Posterior cingulate gyrus (tissue), 11 donors: ENCODE measurements at places on chromosomes 3 and 15.

DNA sequence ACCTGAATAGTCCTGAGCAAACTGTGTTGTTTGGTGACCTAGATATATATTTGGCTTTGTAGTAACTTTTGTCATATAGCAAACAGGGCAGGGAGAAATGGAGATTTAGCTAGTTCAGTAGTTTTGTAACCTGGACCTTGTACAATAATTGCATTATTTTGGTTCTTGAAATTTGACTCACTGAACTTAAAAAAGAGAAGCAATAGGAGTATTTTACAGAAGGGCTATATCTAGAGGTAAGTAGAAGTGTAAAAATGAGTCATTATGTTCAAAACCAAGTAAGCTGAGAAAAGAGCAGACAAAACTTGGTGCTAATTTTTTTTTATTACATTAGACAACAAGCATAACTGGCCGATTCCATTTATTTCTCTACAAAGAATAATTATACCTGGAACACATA lies 505.4 kb downstream of the ZIC1 start:
- no peak for DNase-seq

DNA sequence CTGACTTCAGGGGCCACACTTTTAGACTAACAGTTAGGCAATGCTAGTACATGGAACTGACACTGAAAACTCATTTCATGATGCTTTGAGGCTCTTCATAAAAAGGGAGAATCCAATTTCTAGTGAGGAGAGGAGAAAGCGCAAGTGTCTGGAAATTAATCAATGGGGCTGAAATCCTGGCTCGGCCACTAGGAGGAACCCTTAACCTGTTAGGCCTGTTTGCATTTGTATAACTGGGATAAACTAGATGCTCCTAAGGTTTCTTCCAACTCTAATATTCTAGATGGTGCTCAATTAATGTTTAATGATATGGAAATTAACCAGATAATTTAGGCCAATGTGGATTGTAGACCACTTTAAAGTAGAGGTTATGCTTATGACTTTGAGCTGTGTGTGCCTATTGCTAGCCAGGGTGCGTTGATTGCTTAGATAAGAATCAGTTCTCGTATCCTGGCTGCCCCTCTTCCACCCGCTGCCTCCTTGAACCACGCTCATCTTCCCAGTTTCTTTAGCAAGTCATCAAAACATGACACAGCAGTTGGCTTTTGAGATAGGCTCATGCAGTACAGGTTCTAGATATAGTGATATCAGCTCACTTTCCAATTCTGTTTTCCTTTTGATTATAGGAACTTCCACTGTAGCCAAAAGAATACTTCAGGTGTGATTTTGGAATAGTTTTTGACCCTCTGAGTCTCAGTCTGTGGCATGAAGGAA lies 16.8 kb upstream of the CRBN start:
- DNase-seq, result no peak

DNA sequence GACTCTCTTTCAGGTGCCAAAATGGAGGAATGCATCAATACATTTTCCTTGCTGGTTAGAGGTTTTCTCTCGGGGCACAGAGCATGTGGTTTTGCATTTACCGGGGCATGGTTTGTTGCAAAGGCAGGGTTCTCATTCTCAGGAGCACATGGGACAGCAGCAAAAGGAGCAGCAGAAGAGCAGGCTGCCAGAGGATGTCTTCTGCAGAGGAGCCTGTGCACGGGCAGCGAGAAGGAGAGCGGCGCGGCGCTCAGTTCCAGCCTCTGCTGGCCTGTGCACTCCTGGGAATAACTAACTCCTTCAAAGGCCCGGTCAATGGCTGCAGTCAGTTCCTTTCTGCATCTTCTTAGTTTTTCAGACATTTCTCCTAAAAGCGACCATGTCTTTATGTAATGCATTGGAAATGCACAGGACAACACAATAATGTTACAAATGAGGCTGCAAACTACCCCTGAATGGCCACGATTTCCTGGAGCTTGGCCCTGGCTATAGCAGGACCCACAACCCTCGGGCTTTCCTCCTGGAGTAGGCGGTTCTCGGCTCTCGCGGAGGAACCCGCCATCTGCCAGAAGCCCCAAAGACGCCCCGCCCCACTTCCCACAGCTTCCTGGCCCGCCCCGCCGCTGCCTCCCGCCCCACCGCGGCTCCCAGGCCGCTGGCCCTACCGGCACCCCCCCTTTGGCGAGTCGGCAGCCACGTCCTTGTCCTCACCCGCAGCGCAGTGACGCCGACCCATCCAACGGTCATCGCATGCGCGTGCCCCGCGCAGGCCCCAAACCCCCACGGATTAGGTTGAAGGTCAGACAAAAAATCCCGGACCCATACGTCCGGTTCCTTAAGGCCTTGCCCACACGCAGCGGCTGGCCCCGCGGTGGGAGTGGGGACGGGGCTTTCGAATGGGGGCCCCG lies at the start of gene C3orf62:
Gene C3orf62, minus strand, starts transcription at position 758 of the 908 bp plus-strand sequence. Its CDS starts 360 bp downstream, at position 398.
- DNase-seq, result peak; percentile 83

GRCh38 chr3:156376199-156376598 lies 178.7 kb downstream of the SSR3 start:
- DNase-seq, result no peak

- DNase-seq, result no peak
These were observed 64.7 kb upstream of the PROK2 start for GRCh38 chr3:71849681-71850080.

DNA sequence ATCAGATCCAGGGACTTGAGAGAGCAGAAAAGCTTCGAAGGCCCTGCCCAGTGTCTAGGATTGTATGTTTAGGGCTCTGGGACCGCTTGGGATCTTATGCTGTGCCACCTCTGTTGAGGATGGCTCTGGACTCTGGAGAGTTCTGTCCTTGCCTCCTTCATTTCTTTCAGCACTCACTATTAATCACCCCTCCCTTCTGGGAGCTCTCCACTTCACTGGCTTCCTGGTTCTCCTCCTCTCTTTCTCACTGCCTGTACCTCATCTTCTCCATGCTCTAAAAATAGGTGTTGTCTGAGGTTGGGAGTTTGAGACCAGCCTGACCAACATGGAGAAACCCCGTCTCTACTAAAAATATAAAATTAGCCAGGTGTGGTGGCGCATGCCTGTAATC lies 17.3 kb downstream of the MAPKBP1 start:
- DNase-seq, result no peak

DNA sequence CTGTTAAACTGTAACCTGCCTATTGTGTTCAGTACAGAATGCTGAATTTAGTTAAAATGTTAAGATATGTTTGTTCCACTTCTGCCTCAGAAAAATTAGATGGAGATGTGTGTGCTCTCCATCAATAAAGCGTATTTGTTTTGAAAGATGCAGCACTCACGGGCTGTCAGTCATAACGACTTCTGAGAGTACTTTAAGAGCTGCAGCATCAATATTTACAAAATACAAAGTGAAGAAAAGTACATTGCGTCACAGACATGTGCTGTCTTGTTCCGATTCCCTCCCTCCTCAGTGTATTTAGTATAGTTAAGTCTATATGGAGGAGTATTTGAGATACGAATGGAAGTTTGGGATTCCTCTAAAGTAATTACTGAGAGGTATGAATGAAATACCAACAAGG lies 166.6 kb downstream of the BBX start:
- DNase-seq, result no peak

DNA sequence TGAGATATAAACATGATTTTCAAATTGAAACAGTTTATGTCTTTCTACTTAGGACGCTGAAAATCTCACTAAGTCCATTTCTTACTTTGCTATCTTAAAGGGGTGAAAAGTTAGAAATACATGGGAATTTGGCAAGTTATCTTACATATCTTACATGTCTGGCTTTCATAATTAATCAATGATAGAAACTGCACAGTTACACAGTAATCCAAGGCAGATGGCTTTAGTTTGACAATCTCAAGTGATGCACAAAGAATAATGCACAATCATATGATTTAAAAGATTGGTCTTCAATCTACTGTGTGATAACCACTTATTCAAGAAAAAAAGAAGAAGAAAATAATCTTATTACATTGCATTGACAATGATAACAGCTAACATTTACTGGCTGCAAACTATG lies 14.2 kb downstream of the PDZRN3 start:
- DNase-seq, result no peak

DNA sequence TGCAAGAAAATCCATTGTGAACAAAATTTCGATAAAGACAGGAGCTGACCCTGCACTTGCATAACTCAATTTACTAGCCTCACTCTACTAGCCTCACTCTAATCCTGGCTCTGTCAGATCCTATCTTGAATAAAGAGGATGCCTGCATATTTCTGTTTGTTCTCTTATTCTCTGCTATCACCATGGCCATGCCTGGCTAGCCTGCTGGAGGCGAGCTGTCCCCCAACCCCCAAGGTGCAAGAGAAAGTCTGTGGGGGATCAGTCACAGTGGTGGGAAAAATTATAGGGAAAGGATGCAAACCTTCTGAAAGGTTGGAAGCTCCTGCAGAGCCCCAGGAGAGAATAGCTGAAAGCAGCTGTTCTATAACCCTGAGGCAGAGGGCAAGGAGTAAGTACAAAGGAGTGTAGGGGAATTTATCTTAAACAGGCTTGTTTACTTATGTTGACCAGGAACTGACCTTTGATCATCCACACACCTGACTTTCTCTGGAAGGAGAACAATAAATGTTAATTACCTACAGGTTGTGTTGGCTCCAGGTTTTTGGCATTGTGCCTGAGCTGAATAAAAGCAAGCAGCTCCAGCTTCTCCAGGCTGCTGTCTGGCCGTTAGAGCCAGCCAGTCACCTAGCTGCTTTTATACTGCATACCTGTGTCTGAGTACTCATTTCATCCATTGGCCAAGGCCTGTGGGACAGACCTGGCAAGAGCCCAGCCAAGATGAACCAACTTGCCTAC lies 137.7 kb upstream of the RASGRP1 start:
- no peak for DNase-seq

DNA sequence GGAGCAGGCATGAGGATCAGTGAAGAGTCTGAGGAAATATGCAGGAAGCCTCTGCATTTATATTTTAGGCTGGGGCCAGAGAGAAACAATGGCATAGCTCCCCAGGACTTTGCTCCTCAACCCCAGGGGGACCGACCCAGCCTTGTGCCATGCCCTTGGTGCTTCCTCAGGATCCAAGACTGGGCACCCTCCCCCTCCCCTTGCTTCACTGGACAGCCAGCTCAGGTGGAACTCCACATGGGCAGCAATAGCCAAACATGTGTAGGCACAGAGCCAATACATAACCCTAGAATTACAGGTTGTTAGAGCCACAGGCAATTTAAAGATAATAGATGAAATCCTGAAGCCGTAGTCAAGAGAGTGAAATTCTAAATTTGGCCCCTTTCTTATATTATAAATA lies 73.0 kb upstream of the ETV5 start:
- DNase-seq, result no peak

DNA sequence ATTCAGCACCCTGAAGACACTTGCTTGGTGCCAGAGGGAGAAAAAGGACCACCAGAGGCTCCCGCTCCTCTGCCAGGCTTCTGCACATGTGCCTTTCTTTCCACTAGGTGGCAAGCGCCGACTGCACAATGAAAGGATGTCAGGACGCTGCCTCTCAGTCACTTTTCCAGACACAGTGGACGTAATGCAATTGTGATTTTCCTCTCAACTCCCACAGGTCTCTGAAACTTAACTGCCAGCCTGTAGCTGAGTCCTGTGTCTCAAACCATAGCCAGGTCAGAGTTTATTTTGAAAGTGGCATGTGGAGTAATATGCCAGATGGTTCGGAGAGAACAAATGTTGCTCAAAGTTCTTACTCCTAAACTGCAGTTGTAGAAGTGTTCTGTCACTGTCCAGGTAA lies 162.9 kb downstream of the ITPR1 start:
- DNase-seq, result peak; percentile 89

DNA sequence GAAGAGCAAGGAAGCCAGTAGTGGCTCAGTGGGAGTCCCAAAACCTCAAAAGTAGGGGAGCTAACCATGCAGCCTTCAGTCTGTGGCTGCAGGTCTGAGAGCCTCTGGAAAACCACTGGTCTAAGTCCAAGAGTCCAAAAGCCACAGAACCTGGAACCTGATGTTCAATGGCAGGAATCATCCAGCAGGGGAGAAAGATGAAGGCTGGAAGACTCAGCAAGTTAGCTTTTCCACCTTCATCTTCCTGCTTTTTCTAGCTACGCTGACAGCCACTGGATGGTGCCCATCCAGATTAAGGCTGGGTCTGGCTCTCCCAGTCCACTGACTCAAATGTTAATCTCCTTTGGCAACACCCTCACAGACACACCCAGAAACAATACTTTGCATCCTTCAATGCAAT lies 626.3 kb downstream of the NAALADL2 start:
- no peak for DNase-seq

DNA sequence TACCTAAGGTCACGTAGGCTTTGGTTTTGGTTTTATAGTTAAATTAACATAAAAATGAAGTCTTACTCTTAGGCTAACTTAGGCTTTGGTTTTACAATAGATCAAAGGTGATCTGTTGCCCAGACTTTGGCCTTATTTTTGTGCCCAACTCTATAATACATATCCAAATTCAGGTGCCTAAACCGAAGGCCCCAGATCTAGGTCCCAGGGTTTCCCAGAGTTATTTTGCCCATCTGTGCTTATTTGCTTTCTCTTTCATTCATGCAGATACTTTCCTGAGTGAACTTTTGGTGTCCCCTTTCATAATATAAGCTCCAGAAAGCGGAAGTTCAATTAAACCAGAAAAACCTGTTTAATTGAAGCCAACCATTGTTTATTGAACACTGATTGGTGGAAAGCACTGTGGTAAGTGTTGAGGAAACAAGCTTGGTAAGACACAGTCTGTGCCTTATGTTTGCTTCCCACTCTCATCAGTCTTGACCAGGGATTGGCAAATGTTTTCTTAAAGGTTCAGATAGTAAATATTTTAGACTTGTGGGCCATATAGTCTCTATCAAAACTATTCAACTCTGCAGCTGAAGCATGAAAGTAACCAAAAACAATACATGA lies 209.7 kb downstream of the WDR72 start:
- DNase-seq, result no peak

- no peak for DNase-seq
These were observed 794.5 kb upstream of the GRM7 start for GRCh38 chr3:6066397-6066796.

GRCh38 chr3:88611826-88612326 lies 462.1 kb downstream of the C3orf38 start:
- no peak for DNase-seq

DNA sequence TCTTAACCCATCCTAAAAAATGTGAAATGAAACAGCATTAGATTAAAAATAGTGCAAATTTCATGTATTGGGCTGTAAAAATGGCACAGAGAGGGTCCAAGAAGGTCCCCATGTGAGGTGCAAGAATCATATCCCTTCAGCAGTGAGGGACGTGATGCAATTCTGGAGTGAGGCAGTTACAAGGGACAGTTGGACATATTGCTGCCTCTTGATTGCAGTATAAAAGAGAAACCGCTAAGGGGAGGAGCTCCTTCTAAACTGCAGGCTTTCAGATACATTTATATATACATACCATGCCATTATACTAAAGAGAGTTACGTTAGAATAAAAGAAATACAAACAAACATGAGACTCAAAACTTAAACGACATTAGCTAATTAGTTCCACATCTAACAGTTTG lies 304.2 kb upstream of the CTNNB1 start:
- no peak for DNase-seq

DNA sequence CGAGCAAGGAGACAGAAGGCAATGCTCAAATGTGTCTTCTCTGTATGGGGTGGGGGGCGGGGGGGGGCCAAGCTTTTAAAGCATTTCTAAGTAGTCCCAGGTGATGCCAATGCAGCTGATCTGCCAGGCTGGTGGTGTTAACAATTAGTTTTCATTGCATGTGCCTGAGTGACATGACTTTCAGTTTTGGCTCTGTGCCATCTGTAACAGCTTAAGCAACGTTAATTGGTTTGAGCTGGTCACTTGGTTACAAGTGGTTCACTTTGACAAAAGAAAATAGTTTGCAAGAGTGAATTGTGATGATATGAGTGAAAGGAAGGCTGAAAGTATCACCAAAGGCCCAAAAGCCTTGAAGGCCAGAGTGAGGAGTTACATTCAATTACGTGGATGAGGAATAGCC lies 26.4 kb upstream of the LRIG1 start:
- DNase-seq, result no peak

- DNase-seq, result no peak
These were observed 274.9 kb upstream of the TGFBR2 start for GRCh38 chr3:30331519-30331918.
